ENCODE measurements at places on chromosomes 7 and 10.

DNA sequence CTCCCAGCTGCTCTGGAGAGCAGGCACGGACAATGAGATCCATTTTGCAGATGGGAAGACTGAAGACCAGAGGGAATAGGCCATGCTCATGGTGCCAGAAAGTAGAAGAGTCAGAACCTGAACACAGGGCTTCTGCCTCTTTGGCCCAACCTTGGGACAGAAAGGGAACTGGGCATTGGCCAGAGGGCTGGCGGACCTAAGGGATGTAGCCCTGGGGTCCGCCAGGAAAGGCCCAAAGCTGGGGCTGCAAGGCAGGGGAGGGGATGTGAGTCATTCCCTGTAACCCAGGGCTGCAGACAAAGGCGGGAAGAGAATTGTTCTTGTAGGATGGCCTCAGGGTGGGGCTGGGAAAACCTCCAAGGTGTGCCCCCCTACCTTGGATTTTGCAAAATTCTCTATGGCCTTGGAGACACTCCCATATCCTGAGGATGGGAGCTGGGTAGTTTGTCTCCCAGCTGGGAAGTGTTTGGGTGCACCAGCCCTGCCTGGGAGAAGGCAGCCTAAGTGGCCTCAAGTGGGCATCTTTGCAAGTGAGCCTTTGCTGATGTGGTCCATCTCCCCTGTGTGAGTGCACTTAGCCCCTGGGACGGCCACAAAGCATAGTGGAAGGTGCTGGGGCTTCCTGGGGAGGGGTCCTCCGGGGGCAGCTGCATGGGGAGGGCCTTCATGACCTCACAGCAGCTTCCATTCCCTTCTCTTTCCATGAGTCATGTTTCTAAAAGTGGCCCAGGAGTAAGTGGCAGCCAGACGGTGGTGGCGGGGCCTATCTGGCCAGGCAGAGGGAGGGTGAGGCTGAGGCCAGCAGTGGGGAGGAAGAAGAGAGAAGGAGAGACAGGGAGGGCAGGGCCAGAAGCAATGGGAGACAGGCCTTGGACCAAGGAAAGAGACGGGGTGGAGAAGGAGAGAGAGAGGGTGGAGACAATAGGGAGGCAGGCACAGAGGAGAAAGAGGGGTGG, 9.2 kb downstream of the AQP1 start:
- DNase-seq = no peak

DNA sequence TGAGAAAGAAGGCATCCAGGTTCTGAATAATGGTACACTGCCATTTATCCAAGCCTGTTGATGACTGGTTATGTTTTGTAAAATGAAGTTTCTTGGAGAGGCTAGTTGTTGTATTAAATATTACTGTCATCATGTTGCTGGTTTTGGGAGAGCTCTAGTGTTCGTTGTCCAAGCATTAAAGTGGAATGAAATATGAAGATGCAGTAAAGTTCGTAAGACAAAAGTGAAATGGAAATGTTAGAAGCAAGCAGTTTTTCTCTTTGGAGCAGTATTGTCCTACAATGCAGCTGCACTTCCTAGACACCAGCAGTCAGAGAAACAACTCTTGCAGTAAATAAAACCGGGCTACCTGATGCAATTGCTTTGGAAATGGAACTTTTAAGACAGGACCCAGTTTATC, 156.8 kb upstream of the FZD1 start:
- no peak for DNase-seq

GRCh38 chr10:97704341-97704740, 9.2 kb upstream of the MARVELD1 start:
- no peak for DNase-seq

GRCh38 chr10:42960491-42960990, 116.3 kb upstream of the RET start:
- DNase-seq = no peak

DNA sequence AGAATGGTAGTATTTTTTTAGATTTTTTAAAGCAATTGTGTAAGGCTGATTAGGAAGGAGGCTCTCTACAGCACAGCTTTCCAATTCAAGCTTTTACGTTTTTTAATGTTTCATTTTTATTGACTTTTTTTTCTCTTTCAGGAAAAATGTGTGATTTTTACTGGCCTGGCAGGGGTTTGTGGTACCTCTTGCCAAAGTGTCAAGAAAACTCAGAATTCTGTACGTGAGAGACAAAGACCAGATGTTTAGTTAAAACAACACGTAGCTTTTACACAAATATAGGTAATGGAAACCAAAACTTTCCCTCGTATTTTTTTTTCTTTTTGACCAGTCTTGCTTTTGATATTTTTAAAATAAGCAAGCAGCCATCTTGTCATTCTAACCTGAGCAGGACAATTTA, 6.0 kb upstream of the NPVF start:
- no peak for DNase-seq

DNA sequence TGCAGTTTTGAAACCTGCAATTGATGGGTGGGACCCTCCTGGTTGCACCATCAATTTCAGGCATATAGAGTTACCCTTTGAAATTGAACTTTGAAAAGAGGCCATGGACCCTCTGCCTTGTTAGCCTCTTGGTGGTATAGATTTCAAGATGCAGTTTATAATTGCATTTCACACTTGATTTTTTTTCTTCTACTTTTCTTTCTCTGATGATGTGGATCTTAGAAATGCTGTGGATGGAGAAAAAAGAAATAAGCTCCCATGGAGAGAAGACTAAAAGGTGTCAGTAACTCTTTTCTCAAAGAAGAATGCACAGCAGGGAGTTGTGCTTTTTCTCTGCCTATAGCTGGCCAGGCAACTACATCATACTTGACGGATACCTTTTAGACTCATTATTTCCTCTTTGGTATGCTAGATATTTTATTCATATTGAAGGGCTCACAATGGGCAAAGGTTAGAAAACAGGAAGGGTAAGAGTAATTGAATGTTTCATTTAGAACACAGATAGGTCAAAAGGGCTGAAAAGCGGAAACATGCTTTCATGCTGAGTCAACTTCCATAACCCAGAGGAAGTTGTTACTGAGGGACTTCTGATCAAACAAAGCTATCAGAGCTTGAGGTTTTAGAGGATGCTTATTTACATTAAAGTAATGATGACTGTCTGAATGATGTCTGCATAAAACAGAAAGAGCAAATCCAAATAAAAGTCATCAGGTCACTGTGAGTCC, 773.2 kb upstream of the LRRN3 start:
- no peak for DNase-seq

GRCh38 chr7:47572094-47572445, 9.8 kb downstream of the TNS3 start:
- DNase-seq = no peak

DNA sequence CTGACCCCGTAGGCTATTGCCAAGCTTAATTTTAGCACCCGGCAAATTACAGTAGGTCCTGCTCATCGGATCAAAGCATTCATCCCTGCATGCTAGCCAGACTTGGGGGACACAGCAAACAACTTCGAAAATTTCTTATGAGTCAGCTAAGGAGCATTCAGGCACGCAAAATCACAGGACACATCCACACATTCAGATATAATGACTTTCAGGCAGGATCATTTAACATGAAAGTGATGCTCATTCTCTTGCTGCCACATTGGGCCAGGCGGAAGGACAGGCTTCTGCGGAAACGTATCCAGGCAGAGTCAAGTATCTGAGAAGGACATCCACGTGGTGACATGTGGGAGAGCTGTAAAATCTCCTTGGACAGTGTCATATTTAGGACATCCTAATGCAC, 474.0 kb upstream of the NRP1 start:
- DNase-seq = no peak

- DNase-seq = no peak
Measured at GRCh38 chr10:93876381-93876780, 17.4 kb upstream of the SLC35G1 start.

GRCh38 chr10:50322077-50322476, 70.8 kb upstream of the ASAH2 start:
- no peak for DNase-seq

DNA sequence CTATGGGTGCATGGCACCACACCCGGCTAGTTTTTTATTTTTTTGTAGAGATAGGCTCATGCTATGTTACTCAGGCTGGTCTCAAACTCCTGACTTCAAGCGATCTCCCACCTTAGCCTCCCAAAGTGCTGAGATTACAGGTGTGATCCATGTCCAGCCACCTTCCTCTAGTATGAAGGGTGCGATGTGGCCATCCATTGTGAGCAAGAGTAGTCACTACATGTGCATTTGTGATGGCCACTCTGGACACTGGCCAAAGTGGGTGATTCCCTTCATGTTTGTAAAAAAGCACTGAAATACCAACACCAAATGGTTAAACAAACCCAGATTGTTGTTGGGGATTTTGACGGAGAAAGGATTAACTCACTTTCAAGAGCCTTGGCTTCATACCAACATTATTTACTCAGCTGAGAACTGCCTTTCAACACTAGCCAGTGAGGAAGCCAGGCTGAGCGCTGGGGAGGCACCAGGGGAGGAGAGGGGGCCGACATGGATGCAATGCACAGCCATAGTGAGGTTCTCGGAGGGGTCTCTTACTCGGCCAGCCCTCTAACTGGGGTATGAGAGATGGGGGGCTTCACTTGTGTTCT, 198.1 kb upstream of the LYZL2 start:
- DNase-seq = no peak

- DNase-seq = no peak
Measured at GRCh38 chr10:5613481-5614154, 52.8 kb downstream of the ASB13 start.

DNA sequence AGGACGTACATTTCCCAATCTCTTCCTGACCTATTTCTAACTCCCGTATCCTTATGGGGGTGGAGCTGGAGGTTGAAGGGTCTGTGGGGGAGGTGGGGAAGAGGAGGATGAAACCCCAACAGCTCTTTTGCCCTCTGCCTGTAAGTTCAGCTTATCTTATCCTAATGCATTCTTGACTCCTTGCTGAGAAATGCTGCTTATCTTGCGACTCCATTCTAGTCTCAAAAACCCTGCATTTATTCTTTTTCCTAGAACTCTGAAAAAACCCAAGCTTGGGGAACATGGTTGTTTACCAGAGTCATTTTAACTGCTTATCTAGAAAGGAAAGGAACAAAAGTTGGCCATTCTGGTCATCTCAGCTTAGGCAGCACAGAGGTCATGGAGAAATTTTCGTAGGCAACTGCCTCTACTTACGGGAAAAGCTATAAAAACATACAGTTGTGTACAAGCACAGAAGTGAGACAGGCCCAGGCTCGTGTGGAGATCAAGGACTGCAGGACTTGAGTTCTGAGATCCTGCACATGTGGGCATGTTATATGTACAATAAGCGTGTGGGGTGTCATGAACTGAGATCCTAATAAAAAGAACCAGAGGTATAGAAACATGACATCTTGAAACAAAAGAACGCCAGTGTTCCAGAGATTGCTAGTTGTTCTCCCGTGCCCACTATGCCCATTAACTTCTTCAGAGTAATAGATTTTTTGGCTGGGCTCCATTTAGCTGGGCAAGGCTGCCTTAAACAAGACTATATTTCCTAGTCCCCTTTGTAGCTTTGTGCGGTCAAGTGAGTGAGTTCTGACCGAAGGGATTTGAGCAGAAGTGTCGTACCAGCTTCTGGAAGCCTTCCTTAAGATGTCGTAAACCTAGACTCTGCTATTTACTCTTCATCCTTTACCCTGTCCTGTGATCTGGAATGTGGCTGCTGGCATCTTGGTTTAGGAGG, 9.6 kb downstream of the INMT start:
- no peak for DNase-seq

DNA sequence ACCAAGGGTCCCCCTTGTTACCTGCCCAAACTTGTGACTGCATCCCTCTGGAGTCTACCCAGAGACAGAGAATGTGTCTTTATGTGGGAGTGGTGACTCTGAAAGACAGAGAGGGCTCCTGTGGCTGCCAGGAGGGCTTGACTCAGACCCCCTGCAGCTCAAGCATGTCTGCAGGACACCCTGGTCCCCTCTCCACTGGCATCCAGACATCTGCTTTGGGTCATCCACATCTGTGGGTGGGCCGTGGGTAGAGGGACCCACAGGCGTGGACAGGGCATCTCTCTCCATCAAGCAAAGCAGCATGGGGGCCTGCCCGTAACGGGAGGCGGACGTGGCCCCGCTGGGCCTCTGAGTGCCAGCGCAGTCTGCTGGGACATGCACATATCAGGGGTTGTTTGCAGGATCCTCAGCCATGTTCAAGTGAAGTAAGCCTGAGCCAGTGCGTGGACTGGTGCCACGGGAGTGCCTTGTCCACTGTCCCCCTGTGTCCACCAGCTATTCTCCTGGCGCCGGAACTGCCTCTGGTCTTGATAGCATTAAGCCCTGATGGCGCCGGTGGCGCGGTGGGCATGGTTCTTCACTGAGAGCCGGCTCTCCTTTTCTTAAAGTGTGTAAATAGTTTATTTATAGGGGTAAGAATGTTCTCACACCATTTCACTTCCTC, 19.4 kb upstream of the SH2D4B start:
- no peak for DNase-seq

DNA sequence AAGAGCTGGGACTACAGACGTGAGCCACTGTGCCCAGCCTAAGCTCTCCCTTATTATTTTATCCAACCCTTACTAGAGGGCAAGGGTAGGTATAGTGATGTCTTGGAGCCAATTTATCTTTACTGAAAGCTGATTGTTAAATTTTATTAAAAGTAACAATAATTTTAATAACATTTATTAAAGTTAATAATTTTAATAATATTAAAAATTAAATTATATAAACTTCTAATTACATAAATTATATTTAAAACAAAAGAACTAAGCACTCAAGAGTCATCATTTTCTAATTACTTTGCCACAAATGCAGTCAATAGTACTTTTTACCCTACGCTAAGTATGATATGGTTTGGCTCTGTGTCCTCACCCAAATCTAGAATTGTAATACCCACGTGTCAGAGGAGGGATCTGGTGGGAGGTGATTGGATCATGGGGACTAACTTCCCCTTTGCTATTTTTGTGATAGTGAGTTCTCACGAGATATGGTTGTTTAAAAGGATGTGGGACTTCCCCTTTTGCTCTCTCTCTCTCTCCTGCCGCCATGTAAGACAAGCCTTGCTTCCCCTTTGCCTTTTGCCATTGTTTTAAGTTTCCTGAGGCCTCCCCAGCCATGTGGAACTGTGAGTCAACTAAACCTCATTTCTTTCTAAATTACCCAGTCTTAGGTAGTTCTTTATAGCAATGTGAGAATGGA, 58.4 kb upstream of the ETV1 start:
- DNase-seq = no peak

- no peak for DNase-seq
Measured at GRCh38 chr7:35823440-35823839, 22.6 kb downstream of the SEPTIN7 start.

DNA sequence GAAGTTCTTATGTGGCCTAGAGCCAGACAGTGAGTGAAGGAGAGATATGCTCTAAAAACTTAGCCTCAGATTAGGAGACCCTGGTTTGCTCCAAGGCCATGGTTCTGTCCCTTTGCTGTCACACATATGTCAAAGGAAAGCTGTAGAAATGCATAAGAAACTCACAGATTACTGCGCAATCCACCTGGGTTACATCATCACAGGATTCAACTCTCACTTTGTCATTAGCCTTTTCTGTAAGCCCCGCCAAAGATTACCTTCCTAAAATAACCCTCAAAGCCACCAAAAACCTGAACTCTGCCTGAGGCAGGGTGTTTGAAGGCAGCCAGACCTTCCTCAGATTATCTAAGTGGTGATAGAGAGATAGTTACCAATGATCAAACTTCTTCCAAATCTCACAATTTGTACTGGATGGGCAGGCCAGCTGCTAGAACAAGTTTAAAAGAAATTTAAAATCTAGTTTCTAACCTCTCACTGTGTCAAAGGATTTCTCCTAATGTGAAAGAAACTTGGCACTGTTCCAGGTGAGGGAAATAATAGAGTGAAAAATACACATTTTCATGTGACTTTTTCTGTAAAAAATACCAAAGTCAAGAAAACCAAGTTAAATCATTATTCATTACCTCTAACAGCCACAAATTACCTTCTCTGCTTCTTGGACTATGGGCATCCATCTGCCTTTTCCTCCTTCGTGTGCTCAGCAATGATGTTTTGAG, 567.2 kb downstream of the SUGCT start:
- DNase-seq = no peak
